ENCODE measurements at places on chromosomes 3 and 15.

DNA sequence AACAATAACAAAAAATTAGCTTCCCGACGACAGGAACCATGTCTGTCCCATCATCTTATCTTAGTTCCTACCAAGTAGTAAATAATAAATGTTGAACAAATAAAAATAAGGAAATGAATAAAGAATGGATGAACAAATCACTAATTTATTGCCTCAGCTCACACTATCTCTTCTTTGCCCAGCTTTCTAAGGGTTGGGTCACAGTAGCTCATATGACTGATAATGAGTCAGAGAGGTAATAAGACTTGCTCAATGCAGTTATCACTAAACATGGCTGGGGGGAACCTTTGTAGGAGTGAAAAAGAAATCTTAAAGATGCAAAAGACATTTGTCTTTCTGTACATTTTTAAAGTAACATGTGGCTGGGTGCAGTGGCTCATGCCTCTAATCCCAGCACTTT, 182.2 kb downstream of the WDR76 start:
- DNase-seq: no peak

DNA sequence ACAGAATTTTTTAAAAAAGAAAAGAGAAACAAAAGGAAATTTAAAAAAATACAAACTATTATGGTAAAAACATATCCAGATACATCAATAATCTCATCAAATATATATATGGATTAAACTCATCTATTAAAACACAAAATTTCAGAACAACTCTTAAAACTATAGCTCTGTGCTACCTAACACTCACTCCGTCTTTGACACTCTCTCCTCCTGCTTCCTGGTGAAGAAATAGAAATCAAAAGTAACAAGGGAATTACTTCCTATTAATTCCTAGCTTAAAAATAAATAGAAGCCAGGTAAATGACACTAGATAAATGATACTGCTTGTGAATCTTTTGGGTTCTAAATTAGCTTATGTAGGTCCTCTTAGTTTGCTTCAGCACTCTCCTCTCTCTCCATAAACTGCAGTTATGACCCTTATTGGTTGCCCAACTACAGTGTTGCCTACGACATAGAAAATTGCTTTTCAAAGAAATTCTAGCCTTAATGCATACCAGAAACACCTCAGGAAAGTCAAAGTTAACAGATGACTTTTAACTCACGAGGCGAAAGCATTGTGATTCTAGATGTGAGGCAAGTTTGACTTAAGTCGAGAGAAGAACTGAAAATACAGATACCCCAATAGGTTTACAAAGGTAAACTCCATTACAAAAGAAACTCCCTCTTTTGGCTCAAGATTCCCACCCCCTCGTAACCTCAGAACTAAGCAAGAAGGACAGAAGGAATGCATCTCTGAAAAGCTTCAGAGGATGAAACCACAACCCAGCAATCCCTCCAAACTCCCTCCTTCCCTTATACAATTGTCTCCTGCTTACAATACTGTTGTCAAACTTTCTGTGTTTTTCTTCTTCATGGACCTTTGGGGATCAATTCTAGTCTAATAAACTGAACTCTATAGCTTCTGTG, 394.7 kb downstream of the FGF12 start:
- no peak for DNase-seq

DNA sequence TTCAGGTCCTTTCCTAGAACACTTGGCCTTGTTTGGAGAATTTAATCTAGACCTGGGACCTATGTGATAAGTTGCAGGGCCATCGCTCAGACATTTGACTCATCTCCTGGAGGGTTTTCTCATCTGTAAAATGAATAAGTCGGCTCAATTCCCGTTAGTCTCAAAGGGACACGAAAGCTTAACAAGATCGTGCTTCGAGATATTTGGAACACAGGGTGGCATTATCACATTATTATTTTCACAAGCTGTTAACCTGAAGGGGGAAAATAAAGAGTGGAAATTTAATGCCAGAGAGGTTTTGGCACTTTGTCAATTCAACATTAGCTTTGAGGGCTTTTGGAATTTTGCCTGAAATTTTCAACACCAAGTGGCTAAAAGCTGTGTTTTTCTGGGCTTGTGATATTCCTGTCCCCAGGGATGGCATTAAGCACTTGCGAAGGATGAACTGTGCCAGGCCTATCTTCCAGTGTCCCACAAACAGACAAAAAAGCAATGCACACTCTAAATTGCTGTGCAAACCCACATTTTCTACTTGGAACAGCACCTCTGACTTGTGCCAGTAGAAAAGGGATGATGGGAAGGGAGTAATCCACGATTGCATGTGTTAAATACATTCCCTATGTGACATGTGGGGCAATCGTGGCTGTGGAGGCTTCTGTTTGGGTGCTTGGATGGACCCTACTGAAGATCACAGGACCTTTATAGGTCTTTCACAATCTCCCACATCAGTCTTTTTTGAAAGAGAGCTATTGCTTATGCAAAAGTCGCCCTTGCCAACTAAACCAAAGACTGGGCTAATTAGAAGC, 478.7 kb downstream of the MFSD1 start:
- no peak for DNase-seq

DNA sequence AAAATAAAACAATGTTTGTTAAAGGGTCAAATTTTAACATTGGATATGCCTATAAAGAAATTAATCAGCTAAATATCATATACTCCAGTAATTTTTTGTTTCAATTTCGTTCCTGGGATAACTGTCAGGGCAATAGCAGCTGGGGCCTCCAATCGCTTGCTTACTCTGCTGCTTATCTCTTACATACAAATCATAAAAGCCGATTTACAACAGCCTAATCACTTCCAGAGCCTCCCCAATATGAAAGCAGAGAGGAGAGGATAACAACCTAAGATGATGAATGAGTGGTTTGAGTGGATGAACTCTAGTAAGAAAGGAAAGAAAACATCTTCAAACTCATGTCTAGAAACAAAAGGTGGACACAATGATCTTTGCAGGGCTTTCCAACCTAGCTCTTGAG, 80.7 kb upstream of the PSMD6 start:
- DNase-seq: no peak

- no peak for DNase-seq
These were observed 5.3 kb downstream of the MYLK start for GRCh38 chr3:123878807-123879206.

DNA sequence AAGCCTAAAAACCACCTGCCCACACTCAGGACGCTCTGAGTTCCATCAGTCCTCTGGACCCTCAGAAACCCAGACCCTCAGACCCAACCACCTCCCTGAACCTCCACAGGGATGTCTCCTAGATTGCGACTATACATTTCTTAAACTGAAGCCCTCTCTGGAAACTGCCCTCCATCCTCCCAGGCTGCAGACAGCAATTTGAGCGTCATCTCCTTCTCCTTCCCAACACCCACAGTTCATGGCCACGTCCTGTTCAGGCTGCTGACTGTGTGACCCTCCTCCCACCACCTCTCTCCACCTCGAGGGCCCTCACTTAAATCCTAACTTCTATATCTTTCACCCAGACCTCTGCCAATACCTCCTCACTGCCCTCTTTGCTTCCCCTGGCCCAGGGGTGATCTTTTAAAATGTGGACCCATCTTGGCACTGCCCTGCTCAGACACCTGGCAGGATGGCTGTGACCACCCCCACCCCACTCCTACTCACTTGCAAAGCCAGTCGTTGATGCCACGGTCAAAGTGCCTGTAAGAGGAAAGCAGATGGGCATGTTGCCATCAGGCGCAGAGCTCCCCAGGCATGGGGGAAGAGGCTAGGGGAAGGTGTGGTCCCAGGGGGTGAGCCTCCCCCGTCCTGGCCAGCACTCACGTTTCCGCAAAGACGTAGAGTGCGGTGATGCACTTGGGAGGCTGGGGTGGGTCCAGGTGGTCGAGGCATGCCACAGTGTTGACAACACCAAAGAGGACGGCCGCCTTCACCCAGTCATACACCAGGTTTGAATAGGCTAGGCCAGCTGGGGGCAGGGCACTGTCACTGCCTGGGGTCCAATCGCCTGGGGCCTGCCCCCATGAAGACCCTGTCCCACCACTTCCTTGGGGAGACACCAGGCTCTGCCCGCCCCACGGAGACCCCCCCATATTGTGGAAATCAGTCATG, 6.0 kb downstream of the HHATL start:
- no peak for DNase-seq

DNA sequence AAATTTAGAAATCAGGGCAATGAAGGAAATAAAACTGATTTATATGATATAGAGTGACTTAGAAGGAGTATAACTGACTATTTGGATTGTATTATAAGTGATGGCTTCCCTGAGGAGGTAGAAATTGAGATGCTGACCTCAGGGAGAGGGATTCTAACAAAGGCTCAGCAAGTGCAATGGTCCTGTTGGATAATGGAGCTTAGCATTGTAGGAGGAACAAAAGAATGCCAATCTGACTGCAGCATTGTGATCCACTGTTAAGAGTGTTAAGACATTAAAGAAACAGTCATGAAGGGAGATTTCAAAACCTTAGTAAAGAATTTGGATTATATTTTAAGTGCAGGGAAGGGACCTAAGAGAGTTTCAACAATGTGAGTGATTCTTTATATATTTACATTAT, 158.4 kb upstream of the NAALADL2 start:
- DNase-seq: no peak

GRCh38 chr3:191220908-191221307, 21.9 kb downstream of the OSTN start:
- no peak for DNase-seq

DNA sequence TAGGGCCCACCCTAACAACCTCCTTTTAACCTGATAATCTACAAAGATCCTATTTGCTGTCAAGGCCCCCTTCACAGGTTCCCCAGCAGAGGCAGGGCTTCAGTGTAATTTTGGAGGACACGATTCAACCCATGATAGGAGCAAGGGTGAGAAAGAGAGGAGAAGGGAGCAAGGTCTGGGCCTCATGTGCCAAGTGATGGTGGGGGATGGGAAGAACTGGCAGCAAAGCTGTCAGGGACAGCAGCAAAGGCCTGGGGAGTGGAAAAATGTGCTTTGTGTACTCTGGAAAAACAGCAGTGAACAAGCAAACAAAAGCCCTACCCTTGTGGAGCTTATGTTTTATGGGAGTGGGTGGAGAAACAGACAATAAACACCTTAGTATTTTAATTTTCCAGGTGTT, 2.7 kb upstream of the GALNT15 start:
- DNase-seq: no peak

- no peak for DNase-seq
These were observed 422.4 kb downstream of the DIPK2A start for GRCh38 chr3:144394032-144394431.

- DNase-seq: no peak
These were observed 36.6 kb downstream of the SMAD6 start for GRCh38 chr15:66738595-66738994.

GRCh38 chr3:180612364-180612763, 10.4 kb downstream of the TTC14 start:
- no peak for DNase-seq
